ENCODE measurements at places on chromosomes 6 and 20.

GRCh38 chr20:62782149-62782892 is 14.0 kb upstream of the MRGBP start:
- DNase-seq: no peak

- no peak for DNase-seq
Observed at GRCh38 chr6:96014846-96015517, 792 bp upstream of the FUT9 start.

DNA sequence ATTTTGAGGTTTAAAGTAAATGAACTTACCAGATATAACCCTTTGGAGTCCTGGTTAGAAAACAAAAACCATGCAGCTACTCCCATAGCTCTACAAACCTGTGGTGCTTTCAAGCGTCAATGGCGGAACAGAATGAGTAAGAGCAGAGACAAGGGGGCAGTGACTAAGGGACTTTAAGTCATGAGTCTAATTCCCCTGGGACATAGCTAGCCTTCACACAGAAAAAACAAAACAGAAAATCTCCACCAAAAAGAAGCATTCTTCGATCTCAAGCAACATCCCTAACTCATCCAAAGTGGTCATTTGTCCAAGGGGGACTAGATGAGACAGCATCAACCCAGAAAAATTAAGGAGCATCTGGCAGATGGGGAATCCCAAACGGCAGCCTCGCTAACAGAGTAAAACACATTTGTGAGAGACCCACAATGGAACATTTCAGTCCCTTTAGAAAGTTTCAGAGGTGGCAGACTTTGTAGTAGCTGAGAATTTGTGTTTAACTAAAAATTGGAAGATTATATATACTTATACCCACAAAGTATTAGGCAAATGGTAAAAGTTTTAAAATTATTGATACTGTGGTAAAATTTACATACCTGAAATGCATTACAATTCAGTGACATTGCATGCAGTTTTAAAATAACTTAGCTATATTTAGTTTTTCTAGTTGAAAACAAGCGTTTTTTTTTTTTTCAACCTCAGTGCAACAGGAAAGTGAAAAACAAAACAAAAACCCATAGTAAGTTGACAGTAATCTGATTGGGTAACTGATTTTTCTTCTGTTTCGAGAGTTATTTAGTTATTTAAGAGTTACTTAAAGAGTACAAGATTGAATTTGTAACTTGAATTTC is 67.5 kb downstream of the KCNQ5 start:
- no peak for DNase-seq

GRCh38 chr20:64161356-64162238 is 2.7 kb upstream of the MYT1 start:
- DNase-seq: peak; percentile 19

GRCh38 chr20:2751878-2752566 is 48.4 kb downstream of the CPXM1 start:
- DNase-seq: peak; percentile 37

- no peak for DNase-seq
Observed at GRCh38 chr20:11582060-11582459, 335.6 kb upstream of the BTBD3 start.

GRCh38 chr20:7911586-7912330 is 28.5 kb downstream of the HAO1 start:
- no peak for DNase-seq

Measured in suppressor macrophage treated with lipopolysaccharide for 4 hours (primary cell).